ENCODE measurements at places on chromosomes 4 and X. TPM values are rescaled to one million over a fixed set of nuclear protein-coding genes. Genes with fewer than 3 reads are reported as not detected.

The CCNA2 gene
- 0.26 TPM for total RNA-seq

GRCh38 chr4:149884529-149885181, 69.0 kb upstream of the IQCM start:
- DNase-seq, result no peak

The MAGED4 gene
- total RNA-seq, result 1.3 TPM

GRCh38 chr4:48945981-48946380, 39.4 kb upstream of the OCIAD2 start:
- DNase-seq, result no peak

The C4orf51 gene
- not detected for total RNA-seq

The SERPINA7 gene
- not detected for total RNA-seq

DNA sequence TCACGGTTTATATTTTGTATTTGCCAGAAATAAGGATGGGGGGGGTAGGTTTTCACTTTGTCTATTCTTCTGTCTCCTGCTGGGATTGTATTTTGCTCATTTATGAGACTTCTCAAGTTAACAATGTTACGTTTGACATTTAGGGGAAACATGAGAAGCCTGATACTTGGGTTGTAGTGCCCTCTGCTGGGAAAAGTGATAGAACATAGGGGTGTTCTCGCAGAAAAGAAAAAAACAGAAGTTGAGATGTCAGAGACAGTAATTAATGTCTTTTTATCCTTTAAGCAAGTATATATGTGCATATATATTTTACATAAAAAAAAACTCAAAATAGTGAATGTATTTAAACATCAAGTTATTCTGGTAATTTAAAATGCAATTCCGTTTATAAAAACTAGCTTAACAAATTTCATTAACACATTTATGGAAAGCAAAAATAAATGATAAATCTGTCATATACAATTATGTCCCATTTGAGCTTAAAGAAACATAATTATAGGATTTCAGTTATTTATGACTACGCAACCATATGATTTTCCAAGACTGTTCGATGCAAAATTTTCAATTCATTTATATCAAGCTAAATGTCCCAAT, 46.0 kb upstream of the TMPRSS11F start:
- no peak for DNase-seq

DNA sequence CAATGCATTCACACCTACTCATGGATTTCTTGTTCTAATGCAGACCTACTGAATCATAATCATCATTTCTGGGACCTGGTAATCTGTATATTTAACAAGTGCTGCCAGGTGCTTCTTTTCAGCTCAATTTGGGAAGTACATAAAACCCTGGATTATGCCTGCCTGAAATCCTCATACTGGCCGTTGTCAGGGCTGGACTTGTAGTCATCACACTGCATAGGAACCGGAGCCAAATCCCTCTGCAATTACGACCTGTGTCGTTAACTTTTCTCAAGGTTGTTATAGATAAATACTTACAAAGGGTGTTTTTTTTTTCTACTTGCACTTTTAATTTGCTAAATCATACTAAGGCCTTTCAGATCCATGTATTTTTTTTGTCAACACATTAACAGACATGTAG, 294.9 kb upstream of the PRPS2 start:
- no peak for DNase-seq

The TMPRSS11A gene
- not detected for total RNA-seq

DNA sequence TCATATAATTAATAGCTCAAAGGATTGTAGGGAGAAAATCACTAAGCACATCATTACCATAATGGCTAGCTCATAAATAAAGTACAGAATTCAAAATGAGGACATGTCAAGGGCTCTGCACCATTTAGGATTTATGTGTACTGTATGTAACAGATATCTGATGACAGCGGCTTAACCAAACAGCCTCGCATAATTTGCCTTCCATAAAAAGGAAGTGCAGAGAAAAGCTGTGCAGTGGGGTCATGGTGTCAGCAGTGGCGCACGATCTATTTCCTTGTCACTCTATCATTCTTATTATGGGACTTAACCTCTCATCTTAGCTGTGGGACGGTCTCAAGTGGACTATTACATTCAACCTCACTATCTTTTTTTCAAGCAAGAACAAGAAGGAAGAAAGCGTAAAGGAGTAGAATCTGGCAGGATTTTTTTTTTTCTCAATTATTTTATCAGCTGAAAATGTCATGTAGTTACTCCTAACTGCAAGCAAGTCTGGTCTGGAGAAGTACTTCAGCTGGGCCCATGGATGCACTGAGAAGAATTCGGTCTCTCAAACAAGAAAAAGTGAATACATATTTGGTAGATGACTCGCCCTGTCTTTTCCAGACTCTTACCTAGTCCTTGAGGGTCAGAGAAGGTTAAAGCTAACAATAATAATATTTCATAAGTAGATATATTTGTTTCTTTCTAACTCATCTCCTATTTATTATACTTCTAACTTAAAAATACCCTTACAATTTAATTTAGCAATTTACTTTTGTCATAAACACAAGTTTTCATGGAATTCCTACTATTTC, 94.6 kb downstream of the COX18 start:
- no peak for DNase-seq

The SGMS2 gene
- total RNA-seq, result 39.6 TPM
